Activated CD4-positive, alpha-beta T cell treated with anti-CD3 and anti-CD28 coated beads for 4 hours (primary cell): ENCODE measurements at places on chromosomes 4 and X.

DNA sequence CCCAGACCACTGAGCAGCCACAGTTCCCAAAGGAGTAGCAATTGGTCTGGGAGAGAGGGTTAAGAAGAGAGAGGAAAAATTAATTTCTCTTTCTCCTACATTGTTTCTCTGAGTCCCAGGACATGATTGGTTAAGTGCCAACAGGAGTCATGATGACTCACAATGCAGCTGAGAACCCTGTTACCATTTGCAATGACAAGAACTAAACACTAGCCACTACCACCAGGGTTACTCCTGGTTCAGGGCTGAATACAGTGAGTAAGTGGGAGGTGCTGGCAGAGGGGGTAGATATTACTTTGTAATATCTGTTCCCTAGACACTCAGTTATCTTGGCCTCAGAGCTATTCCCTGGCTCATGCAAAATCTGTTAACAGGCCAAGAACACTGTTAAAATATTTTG, 18.0 kb downstream of the ETDC start:
- DNase-seq, result no peak

DNA sequence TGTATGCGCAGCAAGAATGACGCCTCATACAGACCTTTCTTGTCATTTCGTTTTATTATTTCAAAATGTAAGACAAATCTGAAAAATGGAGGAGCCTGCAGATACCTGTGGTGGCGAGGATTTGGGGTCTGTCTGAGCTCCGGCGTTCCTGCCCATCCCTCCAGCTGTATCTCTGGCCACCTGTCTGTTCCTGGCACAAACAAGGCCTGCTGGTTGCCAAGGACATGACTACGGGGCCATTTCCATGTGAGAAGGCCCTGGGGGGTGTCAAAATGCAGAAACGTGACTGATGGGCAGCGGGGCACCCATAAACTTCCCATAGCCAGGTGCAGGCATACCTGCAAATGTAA, 591 bp upstream of the TSPAN7 start:
- no peak for DNase-seq

DNA sequence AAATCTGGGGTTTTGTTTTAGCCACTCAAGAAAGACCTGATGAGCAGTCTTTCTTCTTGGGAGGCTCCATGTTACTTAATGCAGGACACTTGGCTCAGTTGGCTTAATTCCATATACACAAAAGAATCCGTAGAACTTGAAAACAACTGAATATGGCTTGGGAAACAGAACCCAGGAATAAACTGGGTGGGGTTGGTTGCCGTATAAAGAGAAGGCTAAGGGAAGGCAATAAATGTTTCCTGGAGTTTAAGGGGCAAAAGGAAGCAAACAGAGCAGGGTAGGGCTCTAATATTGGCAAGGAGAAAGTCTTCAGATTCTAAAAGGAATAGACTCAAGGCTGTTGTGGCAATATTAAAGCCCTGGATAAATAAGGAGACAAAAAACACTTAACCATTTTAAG, 8.4 kb downstream of the TNMD start:
- DNase-seq, result no peak

DNA sequence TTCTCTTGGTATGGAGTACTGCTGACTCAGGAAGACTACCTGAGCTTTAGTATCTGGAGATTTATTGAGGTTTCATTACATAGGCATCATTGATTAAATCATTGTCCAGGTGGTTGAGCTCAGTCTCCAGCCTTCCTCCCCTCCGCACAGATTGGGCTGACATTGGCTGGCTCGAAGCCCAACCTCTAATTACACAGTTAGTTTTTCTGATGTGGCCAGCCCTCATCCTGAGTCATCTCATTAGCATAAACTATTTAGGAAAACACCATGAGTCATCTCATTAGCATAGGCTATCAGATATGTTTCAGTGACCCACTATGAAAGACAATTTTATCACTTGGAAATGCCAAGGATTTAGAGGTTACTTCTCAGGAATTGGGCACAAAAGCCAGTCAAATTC, 93.9 kb upstream of the ANKRD50 start:
- DNase-seq, result no peak

- DNase-seq, result peak; percentile 63
These were observed 45.9 kb upstream of the CDKN2AIP start for GRCh38 chr4:183398298-183399125.

- DNase-seq, result no peak
These were observed 1.7 kb upstream of the CYP4V2 start for GRCh38 chr4:186189656-186190055.

GRCh38 chr4:6942238-6942800, 32.7 kb downstream of the TBC1D14 start:
- DNase-seq, result peak; percentile 46

DNA sequence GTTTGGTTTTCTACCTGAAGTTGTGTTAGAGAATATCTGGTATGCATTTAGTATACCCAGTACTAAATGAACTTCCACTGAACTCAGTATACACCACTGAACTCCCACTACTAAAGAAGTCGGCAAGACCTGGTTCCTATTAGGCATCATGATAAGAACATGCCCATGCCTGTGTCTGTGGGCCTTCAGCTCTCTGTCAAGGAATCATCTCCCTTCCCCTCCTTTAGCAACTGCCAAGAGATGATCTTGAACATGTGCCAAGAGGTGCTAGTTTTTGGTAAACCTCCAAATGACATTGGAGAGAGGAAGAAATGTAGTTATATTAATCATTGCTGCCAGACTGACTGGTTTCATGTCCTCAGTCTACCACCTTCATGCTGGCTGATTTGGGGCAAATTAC, 113.2 kb downstream of the ATP10D start:
- DNase-seq, result no peak

GRCh38 chr4:12144051-12144450, 715.4 kb upstream of the HS3ST1 start:
- DNase-seq, result no peak

DNA sequence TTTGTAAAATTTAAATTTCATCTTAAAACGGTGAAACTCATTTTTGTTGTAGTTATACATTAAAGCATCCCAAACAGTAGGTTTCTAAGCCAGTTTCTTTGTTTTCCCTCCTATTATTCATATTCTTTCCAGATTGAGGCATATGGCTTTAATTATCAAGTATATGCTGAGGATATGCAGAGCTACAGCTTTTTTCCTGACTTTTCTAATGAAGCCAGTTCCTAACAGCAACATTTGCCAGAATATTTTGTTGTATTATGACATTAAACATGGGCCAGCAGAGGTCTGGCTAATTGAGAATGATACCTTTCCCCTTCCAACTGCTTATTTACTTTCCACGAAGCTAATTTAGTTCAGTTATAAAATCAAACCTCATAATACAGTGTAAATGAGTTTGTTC, 75.3 kb downstream of the SLIT2 start:
- DNase-seq, result no peak

DNA sequence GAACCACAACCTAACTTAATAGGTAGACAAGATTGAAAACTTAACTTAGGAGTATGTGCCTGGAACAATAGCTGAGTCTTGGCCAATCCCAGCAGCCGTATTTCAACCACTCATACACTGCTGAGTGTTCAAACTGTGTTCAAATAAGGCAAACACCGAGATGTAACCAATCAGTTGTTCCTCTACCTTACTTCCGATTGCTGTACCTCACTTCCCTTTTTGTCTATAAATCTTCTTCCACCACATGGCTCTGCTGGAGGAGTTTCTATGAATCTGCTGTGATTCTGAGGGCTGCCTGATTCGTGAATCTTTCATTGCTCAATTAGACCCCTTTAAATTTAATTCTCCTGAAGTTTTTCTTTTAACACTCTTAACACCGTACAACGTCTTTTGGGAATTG, 108.0 kb downstream of the ANAPC4 start:
- no peak for DNase-seq

DNA sequence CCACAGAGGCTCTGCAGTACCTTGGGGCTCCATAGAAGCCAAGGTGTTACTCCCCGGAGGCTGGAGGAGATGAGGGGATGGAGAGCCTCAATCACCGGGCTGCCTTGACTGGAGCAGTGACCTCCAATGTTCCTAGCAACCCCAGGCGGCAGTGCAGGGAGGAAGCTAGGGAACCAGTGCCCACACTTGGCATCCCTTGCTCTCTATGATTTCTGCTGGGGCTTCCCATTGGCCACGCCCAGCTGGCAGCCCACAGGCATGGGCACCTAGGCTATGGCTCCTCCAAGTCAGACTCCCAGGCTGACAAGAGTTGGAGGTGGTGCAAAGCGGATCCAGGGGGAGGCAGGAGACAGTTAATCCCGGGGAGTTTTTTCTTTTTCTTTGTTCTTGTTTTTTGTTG, 229.7 kb downstream of the EVC2 start:
- no peak for DNase-seq

DNA sequence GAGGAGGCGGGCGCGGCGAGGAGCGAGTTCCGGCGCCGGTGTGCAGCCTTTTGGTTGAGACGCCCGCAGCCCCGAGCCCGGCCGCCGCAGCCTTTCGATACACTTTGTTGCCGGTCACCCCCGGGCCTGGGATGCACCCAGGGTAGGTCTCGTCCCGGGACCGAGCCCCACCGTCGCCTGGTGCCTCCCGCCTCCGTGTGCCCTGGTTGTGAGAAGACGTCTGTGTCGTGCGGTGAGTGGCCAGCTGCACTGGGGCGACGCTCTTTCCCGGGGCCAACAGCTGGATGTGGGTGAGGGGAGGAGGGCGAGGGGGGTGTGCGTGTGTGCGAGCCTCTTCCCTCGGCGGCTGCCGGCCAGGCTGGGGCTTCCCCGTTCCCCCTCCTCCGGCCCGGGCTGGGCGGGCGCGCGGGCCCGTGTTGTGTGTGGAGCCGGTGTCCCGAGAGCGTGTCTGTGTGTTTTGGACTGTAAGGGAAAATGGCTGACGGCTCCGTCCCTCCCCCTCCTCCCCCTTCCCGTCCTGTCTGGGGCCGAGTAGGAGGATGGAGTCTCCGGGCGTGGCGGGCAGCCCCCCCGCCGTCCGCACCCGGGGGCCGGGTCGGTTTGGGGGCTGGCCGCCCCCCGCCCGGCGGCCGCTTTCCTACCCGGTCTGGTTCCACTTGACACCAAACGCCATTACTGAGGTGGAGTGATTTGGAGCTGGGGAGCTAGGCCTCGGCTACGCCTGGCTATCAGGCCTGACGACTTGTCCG, 807 bp downstream of the USP9X start:
- DNase-seq, result peak; percentile 14

GRCh38 chrX:141278306-141278705, 36.0 kb upstream of the SPANXC start:
- no peak for DNase-seq

DNA sequence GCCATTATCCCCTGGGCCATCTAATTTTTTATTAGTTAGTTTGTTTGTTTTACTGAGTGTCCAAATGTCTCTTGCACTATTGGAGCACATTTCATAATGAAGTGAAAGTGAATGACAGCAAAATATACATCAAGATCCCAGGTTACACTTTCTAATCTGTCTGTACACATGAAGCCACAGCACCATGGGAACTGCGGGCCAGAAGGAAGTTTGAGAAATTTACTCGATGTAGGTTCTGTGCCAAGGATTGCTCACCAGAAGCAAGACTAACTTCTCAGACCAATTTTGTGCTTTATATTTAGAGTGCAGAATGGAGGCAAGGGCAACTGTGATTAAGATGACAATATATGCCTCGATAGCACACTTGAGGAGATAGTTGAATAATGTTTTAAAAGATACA, 258.0 kb downstream of the COL25A1 start:
- no peak for DNase-seq

GRCh38 chr4:84706286-84706685, 123.4 kb downstream of the CDS1 start:
- no peak for DNase-seq

DNA sequence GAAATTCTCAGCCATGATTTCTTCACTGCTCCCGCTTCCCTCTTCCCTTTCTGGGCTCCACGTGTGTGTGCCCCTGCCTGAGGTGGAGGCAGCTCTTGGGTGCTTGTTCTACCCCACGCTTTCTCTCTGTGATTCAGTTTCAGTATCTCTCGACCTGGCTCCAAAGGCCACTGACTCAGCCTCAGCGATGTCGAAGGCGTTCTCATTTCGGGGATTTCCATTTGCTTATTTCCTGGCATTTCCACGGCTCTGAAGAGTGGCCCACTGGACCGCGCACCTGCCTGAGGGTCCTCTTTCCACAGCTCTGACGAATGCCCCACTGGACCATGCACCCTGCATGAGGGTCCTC, 52.4 kb downstream of the GAK start:
- peak; percentile 63 for DNase-seq

DNA sequence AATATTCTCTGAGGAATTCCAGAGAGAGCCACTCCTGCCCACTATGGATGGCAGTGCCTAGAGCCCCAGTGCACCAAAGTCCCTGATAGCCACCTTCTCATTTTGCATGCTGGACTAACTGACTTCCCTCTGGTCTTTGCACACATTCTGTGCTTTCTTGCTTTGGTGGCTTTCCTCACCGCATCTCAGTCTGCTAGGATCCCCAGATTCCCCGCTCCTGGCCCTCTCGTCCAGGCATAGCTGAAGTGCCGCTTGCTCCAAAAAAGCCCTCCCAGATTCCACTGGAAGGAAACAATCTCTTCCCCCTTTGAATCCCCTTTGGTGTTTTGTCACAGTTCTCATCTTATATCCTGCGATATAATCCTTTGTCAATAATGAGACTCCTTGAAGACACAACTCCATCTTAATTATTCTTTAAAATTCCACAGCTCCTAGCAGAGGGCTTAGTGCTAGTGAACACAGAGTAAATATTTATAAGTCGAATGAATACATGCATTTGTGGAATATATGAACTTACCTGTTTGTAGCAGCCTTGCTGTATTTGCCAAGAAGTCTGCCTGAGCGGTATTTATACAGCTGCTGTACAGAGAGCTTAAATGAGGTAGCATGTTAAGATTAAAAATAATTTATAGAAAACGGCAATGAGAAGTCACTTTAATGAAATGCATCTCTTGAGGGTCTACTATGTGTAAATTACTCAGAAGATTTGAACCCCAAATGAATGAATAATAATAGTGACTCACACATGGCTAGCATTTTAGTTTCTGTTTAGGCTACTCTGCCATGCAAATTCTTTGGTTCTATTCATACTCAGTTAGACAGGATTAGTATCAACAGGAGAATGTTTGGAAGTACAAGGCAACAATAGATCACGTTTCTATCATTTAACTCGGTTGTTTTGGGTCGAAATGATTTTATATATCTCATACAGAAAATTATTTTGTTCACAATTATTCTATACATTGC, 421.9 kb upstream of the TENM3 start:
- DNase-seq, result no peak

GRCh38 chr4:52799813-52800212, 48.6 kb upstream of the ERVMER34-1 start:
- DNase-seq, result no peak

DNA sequence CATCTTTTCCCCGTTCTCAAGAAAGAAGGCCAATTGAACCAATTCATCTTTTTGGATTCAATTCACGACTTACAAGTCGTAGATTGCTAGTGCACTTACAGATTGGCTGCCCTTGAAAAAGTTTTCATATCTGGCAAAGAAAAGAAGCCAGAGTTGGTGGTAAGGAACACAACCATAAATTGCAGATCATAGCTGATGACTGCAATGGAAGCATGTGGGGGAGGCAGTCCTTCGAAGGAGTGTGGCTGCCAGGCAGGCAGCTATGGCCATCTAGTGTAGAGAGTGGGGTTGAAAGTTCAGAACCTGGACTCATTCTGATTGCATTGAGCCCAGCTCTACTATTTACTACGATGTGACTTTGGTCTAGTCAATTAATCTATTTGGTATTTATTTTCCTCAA, 4.5 kb downstream of the GPM6A start:
- DNase-seq, result no peak
